Large intestine (tissue), 12 donors: ENCODE measurements at places on chromosomes 7 and 10. TPM values are rescaled to one million over a fixed set of nuclear protein-coding genes. Genes with fewer than 3 reads are reported as not detected.
A peak's percentile ranks its signal among the peaks of the same experiment; 100 is the strongest.

UNC5B gene
- 10.5 TPM for polyA plus RNA-seq

GRCh38 chr7:95694334-95694733 is 78.0 kb upstream of the DYNC1I1 start:
- no peaks in the 10 kb centered on the region for H3K36me3 ChIP-seq
- DNase-seq = no peak
- H3K4me1 ChIP-seq = no peaks in the 10 kb centered on the region
- H3K27me3 ChIP-seq = peaks cover 2% of the 10 kb centered on the region
- no peak overlapping the region for H3K4me3 ChIP-seq
- no peak overlapping the region for H3K27ac ChIP-seq

GRCh38 chr7:12814107-12814506 is 126.7 kb downstream of the ARL4A start:
- no peaks in the 10 kb centered on the region for H3K4me1 ChIP-seq
- DNase-seq = no peak
- H3K4me3 ChIP-seq = no peak overlapping the region
- no peaks in the 10 kb centered on the region for H3K36me3 ChIP-seq

- peaks cover 49% of the 10 kb centered on the region for H3K36me3 ChIP-seq
- peak; percentile 59 for DNase-seq
- H3K27me3 ChIP-seq = no peaks in the 10 kb centered on the region
- H3K27ac ChIP-seq = peak overlapping the region; percentile 6
- no peak overlapping the region for H3K4me3 ChIP-seq
- peaks cover 46% of the 10 kb centered on the region for H3K4me1 ChIP-seq
Measured at GRCh38 chr10:77846718-77847311, 79.7 kb downstream of the DLG5 start.
